Fibroblast of skin of right biceps (primary cell): ENCODE measurements at places on chromosomes 5 and 9.

DNA sequence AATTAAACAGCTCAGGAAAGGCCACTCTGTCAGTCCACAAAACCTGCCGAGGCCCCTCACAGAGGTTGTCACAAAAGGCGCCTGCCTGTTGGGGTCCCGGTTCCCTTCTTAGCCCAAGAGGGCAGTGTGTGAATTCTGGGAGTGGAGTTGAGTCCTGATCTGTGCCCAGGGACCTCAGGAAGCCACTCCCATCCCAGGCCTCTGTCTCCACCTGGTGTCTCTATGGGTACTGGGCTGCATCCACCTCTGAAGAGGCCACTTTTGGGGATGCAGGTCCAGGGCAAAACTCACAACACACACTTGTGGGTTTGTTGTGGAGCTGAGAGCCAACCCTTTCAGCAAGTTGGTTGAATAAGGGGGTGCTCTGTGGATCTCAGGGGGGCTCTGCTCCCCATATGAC lies 74.3 kb upstream of the STXBP1 start:
- no peak for DNase-seq

DNA sequence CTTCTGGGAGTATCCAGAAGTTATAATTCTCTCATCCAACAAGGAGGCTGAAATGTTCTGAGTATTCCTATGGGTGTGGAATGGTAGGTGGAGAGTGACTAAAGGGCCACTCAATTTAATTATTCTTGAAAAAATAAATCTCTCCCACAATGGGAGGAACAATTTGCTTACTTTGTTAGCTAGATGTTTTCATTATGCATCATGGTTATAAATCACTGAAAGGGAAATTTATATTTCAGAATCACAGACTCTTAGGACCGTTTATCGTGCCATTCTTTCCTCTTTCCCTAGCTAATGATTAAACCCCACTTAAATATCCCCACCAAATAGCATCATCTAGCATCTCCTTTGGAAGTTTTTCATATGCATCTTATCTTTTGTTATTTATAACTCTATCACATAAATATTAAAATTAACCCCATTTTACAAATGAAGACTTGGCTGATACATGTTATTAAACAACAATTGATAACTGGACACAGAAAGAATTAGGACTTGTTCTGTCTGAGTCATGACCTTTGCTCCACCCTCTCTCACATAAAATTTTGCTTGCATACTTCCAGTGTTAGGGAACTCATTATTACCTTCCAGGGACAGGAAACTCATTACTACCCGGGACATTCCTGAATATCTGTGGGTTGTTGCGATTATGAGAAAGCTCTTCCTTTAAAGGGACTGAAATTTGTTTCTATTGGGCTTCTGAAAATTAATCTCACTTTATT lies 94.9 kb upstream of the NMUR2 start:
- DNase-seq: no peak

- peak; percentile 52 for DNase-seq
Observed at GRCh38 chr5:98705841-98706240, 67.6 kb upstream of the RGMB start.

GRCh38 chr5:57878301-57878722 lies 395.7 kb upstream of the ACTBL2 start:
- DNase-seq: peak; percentile 6

DNA sequence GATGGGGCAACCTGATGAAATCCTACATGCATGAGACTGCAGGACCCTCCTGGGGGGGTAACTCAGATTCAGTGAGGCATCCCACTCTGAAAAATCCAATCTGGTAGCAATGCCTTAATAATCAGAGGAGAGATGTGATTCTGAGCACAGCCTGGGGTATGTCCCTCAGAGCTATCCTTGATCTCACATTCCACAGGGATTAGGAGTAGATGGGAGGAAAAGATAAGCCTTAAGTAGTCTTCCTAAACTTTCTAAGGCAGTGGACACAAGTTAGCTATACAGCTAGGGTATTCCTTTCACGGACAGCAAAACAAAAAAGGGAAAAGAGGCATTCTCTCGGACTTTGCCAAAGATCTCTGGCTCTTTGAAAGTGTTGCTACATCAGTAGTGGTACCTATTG lies 3.9 kb upstream of the SPATA9 start:
- DNase-seq: peak; percentile 57

GRCh38 chr9:98972716-98973115 lies 29.0 kb downstream of the COL15A1 start:
- no peak for DNase-seq

DNA sequence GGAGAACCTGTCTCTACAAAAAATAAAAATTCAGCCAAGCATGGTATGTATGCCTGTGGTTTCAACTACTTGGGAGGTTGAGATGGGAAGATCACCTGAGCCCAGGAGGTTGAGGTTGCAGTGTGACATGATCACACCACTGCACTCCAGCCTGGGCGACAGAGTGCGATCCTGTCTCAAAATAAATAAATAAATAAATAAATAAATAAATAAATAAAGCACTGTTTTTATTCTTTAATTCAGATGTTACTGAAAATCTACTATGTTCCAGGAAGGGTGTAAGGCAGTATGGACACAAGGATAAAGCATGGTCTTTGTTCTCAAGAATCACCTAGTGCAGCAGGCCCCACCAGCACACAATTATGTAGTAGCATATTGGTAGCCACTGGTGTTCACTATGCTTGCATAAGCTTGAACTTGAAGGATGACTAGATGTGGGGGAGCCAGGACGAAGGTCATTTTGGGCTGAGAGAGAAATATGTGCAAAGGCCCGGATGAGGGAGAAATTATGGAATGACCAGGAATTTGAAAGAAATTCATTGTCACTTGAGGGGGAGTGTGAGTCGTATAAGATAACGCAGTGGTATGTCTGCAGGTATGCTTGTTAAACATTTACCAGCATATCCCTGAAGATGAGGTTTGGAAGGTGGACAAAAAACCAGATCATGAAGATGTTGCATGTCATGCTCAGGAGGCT lies 70.2 kb upstream of the CD180 start:
- DNase-seq: no peak
